ENCODE measurements at places on chromosomes 11 and 22. TPM values are rescaled to one million over a fixed set of nuclear protein-coding genes. Genes with fewer than 3 reads are reported as not detected.

ACER3 gene
- 6.3 TPM for total RNA-seq

OR51B4 gene
- total RNA-seq = not detected

WNT11 gene
- not detected for total RNA-seq

TRIM6 gene
- total RNA-seq = 7.1 TPM

HEPHL1 gene
- total RNA-seq = not detected

YPEL4 gene
- total RNA-seq = not detected

TSKU gene
- 24.8 TPM for total RNA-seq

GRAMD4 gene
- total RNA-seq = 7.5 TPM

GRM5 gene
- not detected for total RNA-seq

MMP12 gene
- total RNA-seq = not detected

F2 gene
- not detected for total RNA-seq

MS4A4A gene
- not detected for total RNA-seq

RIC3 gene
- total RNA-seq = not detected

C22orf42 gene
- not detected for total RNA-seq

TXNRD2 gene
- total RNA-seq = 21.9 TPM

LRRC74B gene
- not detected for total RNA-seq

HMOX1 gene
- 5.8 TPM for total RNA-seq

USH1C gene
- total RNA-seq = not detected

RIMBP3B gene
- not detected for total RNA-seq

TRABD gene
- 44.1 TPM for total RNA-seq

SPDYC gene
- total RNA-seq = not detected

KRTAP5-1 gene
- total RNA-seq = not detected

SYCE3 gene
- not detected for total RNA-seq

SLCO2B1 gene
- not detected for total RNA-seq

SERPING1 gene
- total RNA-seq = 157 TPM

CALCA gene
- total RNA-seq = not detected

GRAP2 gene
- not detected for total RNA-seq

CREB3L1 gene
- 35.7 TPM for total RNA-seq

EIF4G2 gene
- 578 TPM for total RNA-seq

BACE1 gene
- total RNA-seq = 29.2 TPM

GPR83 gene
- total RNA-seq = not detected

MRGPRX4 gene
- total RNA-seq = not detected

ANO5 gene
- not detected for total RNA-seq

PATE2 gene
- total RNA-seq = not detected

PHETA2 gene
- 27.5 TPM for total RNA-seq

MAPK8IP2 gene
- total RNA-seq = under 0.01 TPM

Measured in myometrial cell (primary cell).